NCI-H2081 treated with DMSO at 0.1 percent for 48 hours (cell line): ENCODE measurements at places on chromosomes 4 and X.

GRCh38 chr4:87717276-87718031 is 67.4 kb downstream of the DMP1 start:
- DNase-seq, result no peak

- DNase-seq, result no peak
Measured at GRCh38 chr4:168995537-168996295, 14.3 kb downstream of the CBR4 start.

DNA sequence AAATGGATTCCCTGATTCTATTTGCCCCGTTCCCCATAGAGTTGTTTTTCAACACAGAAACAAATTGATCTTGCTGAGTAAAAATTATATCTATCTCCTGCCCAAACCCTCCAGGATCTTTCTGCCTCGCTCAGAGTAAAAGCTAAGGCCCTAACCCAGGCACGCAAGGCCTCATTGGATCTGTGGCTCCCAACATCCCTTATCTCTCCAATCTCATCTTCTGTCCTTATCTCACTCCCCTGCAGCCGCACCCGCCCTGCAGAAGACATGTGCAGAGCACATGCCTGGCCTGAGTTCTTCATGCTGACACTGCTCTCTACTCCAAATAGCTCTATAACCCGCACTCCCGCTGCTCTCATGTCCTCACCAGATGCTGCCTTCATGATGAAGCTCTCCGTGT is 543.8 kb upstream of the ZFP42 start:
- no peak for DNase-seq

- DNase-seq, result no peak
Measured at GRCh38 chr4:5960252-5960880, 57.9 kb downstream of the C4orf50 start.

GRCh38 chr4:76283900-76284299 is 22.6 kb upstream of the STBD1 start:
- DNase-seq, result no peak

DNA sequence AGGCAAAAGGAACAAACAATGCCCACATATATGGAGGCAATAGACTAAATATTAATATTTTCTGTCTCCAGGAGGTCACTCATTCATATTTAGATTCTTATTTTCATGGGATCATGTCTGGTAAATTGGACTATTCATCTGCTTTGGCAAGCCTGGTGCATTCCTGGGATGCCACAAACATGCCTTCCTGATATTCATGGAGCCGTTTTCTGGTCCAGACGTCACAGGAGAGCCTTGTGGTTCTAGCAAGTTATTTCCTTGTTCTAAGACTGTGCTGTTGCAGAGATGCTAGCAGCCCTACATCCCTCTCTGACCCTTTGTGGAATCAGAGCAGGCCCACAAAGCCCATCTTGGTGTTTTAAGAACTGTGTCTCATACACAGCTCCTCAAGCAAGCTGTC is 16.1 kb upstream of the EXOSC9 start:
- no peak for DNase-seq

GRCh38 chrX:100247826-100248225 is 162.2 kb downstream of the PCDH19 start:
- no peak for DNase-seq

DNA sequence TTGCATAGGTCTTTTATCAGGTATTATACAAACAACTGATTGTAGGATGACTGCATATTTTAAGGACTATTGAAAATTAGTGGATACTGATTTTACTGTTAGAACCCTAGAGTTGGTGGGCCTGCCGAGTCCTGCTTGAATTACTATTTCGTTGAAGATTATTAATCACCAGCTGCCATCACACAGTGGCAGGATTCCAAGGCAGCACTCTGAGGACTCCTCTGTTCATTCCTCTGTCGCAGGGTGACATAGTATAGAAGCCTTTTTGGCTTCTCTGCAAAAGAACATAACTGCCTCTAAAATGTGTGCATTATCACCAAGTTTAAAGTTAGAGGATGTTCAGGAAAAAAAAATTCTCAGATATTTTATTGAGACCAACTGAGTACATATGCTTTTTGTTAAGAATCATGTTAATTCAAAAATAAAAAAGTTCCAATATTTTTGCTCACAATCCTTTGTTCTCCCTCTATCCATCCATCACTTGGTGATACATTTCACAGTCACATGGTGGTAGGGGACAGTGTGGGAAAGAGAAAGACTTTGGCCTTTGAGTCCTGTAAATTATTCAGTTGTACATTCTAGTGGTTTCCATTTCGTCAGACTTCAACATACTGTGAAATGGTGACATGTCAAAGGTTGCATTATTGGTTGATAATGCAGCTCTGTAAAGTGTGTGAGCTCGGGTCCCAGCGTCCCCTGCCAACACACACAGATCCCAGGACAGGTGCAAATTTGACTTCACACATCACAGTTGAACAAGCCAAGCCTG is 332.5 kb downstream of the GRID2 start:
- DNase-seq, result no peak

DNA sequence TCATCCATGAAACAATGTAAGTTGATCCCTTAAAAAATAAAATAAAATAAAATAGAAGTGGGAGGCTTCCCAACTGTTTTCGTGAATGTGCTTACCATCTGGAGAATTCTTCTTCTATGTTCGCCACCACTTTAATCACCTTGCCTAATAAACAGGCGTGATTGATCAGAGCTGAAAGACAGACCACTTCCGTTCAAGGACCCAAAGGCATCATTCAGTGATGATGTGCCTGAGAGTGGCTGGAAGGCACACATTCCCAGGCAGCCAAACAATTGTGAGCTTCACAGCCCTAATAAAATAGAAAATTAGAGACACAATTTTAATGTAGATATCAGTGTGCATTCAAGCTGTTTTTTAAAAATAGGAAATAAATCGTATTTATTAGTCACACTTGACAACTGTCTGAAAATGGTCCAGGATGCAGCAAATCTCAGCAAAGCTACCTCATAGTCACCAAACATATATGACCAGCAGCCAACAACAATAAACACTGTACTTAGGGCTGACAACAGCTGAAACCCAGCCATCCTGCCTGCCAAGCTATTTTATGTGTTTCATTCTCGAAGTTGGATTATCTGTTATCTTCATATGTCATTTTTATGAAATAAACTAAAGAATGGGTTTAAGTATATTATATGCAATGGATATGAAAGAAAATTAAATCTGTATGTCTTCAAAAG is 163.2 kb upstream of the FAM9B start:
- no peak for DNase-seq

- no peak for DNase-seq
Measured at GRCh38 chr4:150325872-150326271, 247.6 kb downstream of the DCLK2 start.

- DNase-seq, result no peak
Measured at GRCh38 chr4:5527211-5527610, 181.1 kb downstream of the EVC2 start.

- no peak for DNase-seq
Measured at GRCh38 chr4:1655081-1655480, 29.0 kb downstream of the FAM53A start.

DNA sequence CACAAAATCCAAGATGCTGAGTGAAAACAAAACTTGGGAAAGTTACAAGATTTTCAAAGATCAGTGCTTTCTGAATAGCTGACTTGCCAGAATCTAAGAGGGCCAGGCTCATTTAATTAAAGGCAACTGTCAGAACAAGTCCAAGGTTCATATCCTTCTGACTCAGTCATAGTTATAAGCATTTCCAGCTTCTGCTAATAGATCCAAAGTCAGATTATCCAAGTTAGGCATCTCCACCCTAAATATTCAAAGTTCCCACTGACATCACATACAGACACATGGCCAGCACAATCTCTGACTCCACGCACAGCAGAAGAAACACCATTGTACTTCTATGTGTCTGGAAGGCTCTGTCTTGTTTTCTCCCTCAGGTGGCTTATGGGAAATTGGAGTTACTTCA is 41.8 kb downstream of the GASK1B start:
- DNase-seq, result no peak
